Stimulated activated CD4-positive, alpha-beta T cell treated with anti-CD3 and anti-CD28 coated beads, Interleukin-4, amount 100 ng/mL, for 48 hours (primary cell): ENCODE measurements at places on chromosomes 7 and 10.

- no peak for DNase-seq
These were observed 57.6 kb upstream of the DDC start for GRCh38 chr7:50622821-50623220.

DNA sequence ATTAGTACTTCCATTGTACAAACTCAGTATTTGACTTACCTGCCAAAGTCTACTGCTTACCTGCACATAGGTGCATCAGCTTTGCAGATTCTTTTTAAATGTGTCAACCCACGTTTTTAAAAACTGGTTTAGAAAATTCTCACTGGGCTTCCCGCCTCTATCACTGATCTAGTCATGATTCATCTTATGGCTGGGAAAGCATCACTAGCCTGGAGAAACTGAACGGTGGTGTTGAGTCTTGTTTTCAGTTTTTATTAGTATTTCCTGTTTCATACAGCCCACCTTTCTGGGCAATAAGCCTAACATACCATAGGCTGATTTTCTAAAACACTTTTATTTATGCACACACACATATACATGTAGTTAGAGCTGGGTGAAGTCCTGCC, 19.7 kb downstream of the DOCK1 start:
- DNase-seq: no peak

GRCh38 chr10:30436191-30436611, 2.2 kb downstream of the MAP3K8 start:
- DNase-seq: no peak

- no peak for DNase-seq
These were observed 47.0 kb downstream of the DENND2A start for GRCh38 chr7:140593672-140593982.
